ENCODE measurements at places on chromosomes 7 and 10. TPM values are rescaled to one million over a fixed set of nuclear protein-coding genes. Genes with fewer than 3 reads are reported as not detected.

The RSU1 gene
- 79.6 TPM for polyA plus RNA-seq

The STAMBPL1 gene
- 8.5 TPM for polyA plus RNA-seq

The BMPR1A gene
- 41.3 TPM for polyA plus RNA-seq

The STAG3 gene
- 23.5 TPM for polyA plus RNA-seq

DNA sequence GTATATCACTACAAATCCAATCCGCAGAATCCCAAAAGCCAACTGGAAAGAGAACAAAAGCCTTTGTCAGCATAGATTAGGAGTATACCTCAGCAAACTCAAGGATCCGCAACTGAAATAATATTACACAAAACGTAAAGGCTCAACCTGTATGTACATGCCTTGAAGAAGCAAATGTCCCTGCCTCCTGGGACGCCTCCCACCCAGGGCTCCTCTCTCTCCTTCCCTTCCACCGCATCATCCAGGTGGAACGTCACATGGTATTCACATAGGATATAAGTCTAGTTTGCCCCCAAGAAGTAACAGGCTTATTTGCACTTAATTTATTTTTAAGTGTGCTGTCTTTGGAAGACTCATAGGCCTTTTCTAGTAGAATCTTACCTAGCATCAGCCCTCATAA is 13.4 kb downstream of the SLC26A3 start:
- DNase-seq, result no peak

DNA sequence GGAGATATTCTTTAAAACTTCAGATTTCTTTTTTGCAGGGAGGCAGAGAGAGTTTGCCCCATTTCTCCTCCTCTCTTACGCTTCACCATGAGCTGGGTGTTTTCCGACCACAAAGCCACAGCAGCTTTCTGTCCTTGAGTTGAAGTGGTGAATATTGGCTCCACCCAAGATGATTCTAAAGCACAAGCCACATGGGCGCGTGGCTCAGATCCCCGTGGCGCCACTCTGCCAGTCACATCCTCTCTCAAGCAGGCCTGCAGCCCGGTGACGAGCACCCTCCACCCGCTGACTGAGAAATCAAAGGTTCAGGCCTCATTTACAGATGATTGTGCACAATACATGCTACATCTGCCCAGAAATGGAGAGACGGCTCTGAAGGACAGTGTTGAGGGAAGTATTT is 27.6 kb upstream of the RNF32 start:
- DNase-seq, result no peak

DNA sequence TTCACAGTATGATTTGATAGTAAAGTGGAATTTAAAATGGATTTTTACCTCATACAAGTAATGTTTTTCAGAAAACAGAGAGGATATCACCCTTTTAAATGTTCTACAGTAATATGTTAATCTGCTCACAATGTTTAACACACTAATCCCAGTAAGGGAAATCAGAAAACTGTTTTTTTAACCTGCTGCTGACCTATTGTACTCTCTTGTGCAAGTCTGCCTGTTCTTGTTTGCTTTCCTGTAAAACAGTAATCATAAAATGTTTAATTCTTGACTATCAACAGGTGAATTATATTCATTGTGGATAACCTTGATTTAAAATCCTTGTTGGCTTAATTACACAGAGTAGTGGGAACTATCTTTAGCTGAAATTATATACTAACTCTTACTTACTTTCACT is 126.4 kb downstream of the GNAT3 start:
- no peak for DNase-seq

DNA sequence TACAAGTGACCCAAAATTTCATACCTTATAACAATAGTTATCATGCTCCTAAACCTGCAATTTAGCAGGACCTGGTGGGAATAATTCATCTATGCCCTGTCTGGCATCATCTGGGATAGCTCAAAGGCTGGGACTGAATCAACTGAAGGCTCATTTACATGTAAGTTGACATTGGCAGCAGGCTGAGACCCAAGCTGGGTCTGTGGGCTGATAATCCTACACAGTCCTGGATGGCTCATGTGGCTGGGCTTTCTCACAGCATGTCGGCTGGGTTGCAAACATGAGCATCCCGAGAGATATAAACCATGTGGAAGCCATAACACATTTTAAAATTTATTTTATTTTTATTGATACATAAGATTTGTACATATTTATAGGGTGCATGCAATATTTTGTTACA is 19.5 kb upstream of the ABCB5 start:
- no peak for DNase-seq

- no peak for DNase-seq
Observed at GRCh38 chr10:114289096-114289436, 50.0 kb downstream of the VWA2 start.

DNA sequence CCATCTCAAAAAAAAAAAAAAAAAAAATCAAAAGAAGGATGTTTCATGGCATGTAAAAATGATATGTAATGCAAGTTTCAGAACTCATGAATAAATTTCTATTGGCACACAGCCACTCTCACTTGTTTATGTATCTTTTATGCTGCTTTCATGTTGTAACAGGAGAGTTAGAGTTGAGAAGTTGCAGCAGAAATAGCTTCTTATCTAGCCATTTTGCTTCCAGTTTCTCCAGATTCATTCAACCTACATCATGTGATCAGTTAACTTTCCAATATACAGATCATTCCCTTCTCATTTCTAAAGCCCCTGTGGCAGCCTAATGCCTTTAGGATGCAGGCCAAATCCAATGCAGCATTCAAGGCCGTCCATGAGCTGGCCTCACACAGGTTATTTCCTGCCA is 30.4 kb downstream of the ZNF786 start:
- DNase-seq, result no peak

GRCh38 chr10:132421847-132422751 is 25.1 kb downstream of the PWWP2B start:
- no peak for DNase-seq
